Kidney (tissue), 22 donors: ENCODE measurements at places on chromosomes 1 and 21. TPM values are rescaled to one million over a fixed set of nuclear protein-coding genes. Genes with fewer than 3 reads are reported as not detected.

Gene DRAXIN
- 0.28 TPM for total RNA-seq

Gene CYP4A22
- 4.1 TPM for total RNA-seq

DNA sequence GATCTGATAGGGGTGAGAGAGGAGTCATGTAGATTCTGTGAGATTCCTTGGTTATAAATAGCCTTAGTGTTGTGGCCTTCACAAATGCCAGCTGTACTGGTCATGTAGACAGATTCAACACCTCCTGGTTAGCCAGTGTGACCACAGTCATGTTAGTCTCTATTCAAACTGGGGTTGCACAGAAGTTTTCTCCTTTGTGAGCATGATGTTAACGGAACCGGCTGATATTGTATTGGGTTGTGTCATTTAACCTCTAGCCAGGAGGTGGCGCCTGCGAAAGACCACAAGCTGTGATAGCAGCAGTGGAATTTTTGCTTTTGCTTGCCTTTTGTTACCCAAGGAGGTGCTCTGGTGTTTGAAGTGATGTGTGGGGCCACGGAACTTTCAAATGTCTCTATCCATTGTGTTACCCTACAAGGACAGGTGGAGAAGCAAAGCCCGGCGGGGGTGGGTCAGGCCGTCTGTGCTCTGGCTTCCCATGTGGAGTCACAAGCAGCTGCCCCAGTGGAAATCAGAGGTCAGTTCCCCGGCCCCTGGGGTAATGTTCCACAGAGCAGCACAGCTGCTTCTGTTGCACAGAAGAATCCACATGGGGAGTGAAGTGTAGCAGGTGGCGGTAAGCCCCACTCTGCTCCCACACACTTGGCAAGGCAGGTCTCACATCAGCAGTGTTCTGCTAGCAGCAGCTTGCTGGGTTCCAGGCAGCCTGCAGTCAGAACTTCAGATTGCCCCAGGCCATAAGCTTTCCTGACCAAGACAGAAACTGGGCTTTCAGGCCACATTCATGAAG lies 112.6 kb downstream of the ADAMTS1 start:
- peak; percentile 58 for DNase-seq

GRCh38 chr1:9373619-9374018 lies 80.9 kb downstream of the SPSB1 start:
- DNase-seq: no peak

- no peak for DNase-seq
These were observed 1.7 kb downstream of the MARCKSL1 start for GRCh38 chr1:32334274-32334861.
